ENCODE measurements at places on chromosomes 7 and 10.

DNA sequence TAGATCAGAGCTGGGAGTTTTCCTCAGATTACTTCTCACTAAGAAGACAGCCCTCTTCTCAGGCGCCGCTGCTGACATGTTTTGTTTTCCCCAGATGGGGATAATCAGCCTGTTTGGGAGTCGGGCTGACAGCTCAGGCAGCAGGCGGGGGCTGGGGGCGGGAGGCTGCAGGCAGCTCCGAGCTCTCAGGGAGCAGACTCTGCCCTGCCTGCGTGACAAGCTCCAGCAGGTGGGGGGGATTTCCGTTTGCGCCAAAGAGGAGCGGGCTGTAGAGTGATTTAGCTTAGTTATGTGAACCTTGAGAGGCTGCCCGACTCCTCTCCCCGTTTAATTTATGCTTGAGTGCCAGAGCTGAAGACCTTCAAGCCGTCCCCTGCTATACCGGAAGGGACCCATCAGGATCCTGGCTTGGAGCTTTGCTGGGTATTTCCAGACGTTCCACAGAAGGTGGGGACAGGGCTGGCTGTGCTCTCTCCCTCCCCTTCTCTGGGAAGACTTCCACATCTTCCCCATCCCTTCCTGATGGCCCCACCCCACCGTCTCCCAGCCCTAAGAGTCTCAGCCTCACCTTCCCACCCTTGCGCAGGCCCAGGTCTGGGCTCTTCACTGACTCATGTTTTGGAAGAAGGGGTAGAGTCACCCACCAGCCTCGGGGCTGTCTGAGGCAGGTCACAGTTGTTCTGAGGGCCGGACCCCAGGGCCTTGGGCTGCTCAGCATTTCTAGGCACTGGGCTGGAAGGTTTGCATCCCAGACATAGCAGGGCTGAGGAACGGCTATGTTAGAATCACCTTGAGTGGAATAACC lies 24.7 kb upstream of the ADCYAP1R1 start:
- no peak for DNase-seq

- no peak for DNase-seq
Observed at GRCh38 chr7:1935176-1936005, 265.3 kb downstream of the ELFN1 start.

GRCh38 chr7:103418241-103418640 lies 27.8 kb downstream of the SLC26A5 start:
- DNase-seq, result no peak

DNA sequence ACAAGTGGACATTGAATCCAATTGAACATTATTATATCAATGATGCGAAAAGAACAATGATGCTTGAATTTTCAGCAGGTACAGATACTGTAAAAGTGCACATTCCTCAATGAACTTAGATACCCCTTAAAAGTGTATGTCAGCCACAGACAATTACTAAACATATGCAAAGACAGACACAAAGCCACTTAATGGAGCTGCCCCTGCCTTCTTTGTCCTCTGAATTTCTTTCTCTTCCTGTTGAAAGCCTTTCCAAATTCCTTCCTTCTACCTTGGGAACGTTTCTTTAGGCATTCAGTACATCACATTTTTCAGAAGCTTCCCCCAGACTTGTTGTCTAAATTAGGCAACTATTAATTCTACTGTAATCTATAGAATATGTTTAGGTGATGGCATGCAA lies 706.8 kb upstream of the MBL2 start:
- no peak for DNase-seq

DNA sequence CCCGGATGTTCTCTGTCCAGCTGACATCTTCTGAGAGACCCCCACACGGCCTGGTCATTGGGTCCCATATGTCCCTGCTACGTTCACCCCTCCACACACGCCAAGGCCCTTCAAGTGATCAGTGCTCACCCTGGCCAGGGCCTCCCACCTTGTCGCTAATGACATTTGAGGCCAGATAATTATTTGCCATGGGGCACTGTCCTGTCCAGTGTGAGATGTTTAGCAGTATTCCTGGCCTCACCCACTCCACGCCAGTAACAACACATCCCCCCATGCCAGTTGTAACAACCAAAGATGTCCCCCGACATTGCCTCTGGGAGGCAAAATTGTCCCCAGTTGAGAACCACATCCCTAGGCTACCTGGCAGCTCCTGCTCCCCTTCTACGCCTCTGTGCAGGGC lies 49.9 kb upstream of the NANOS1 start:
- no peak for DNase-seq

DNA sequence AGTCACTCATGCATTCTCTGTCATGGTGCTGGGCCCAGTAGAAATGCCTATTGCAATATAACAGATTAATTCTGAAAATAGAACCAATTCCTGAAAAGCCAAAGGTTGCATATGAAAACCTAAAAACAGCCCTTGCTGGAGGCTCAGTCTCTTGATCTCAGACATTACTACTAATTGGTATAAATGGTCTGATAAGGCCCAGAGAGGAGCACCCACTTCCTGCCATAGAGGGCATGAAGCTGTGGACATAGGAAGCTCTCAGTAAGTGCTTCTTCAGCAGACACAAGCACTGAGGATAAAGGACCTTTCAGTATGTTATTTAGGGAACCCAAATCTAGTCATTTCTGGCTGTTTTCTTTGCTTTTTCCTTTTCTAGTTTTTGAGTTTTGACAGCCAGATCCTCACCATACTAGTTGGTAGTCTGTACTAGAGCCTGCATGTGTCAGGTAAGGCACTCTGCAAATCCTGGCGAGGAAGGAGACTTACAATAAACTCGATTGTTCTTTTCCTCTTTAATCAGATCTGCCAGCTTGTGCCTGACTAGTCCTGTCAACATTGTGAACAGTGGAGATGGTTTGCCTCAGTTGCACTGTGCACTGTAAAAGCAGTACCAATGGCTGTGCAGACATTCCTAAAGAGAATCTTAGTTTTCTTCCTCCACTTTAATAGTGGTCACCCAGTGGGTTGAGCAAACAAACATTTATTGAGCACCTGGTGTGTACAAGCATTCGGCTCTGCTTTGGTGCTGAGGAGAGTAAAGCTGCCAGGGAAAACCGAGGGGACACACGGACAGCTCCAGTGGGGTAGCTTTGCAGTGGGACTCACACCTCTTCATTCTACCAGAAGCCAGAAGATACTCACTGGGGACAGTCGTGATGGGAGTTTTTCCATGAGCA lies 140.9 kb downstream of the CHN2 start:
- no peak for DNase-seq

- DNase-seq, result no peak
Observed at GRCh38 chr7:104207348-104207730, 474 bp downstream of the ORC5 start.

GRCh38 chr7:102840404-102840803 lies 72.4 kb upstream of the LRRC17 start:
- no peak for DNase-seq

- no peak for DNase-seq
Observed at GRCh38 chr7:69762821-69763352, 164.6 kb downstream of the AUTS2 start.

DNA sequence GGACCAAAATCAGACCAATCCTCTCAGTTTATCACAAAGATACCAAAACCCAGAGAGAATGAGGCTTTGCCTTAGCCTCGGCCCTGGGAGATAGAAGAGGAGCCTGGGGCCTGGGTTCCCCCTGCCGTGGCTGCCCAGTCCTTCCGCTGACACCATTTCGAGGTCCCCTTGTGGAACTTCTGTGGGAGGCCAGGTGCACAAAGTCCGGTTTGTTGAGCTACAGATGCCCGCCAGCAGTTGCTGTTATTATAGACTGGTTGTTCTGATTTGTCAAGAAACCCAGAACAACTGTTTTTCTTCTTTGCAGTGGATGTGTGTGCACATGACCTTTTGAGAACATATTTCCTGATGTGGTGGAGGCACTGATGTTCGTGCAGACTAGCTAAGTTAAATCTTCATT lies 47.6 kb downstream of the CUX1 start:
- no peak for DNase-seq

- DNase-seq, result no peak
Observed at GRCh38 chr7:222716-223041, 30.3 kb downstream of the FAM20C start.

- DNase-seq, result no peak
Observed at GRCh38 chr10:36256166-36256565, 614.1 kb upstream of the FZD8 start.

DNA sequence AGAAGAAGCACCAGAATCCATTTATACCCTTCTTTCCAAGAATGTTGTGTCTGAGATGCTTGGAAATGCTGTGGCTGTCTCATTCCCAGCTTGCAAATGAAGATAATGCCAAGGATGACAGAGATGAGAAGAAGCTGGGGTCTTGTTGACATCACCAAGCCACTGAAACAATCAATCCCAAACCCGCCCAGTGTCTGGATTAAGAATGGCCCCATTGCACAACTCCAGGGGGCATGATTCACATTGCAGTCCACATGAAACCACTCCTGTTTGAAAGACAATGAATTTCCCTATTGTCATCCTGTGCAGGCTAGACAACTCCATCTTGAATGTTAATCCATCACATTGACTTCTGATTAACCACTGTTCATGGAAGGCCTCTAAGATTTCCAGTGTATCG lies 28.6 kb downstream of the SORBS1 start:
- no peak for DNase-seq

All from HS-27A (cell line).